Activated CD4-positive, alpha-beta T cell treated with anti-CD3 and anti-CD28 coated beads for 48 hours (primary cell): ENCODE measurements at places on chromosomes 1 and 21.

GRCh38 chr1:238089615-238090014, 198.9 kb upstream of the ZP4 start:
- DNase-seq, result no peak

DNA sequence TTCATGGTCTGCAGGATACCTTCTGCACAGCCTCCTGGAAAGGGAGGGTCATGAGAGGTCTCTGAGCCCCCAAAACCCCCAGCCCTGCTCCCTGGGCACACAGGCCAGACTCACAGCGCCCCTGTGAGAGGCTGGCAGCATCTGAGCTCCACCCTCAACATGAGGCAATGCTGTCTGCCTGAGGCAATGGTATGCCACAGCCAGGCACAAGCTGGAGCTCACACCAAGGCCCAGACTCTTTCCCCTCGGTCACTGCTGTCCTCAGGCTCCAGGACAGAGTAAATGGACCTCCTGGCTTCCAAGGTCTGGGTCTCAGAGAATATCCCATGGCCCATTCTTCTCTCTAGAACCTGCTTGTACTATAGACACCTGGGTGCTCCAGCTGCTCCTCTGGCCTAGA, 17.2 kb downstream of the MEF2D start:
- no peak for DNase-seq

GRCh38 chr1:42993502-42994136, 35.0 kb upstream of the SLC2A1 start:
- DNase-seq, result no peak

- no peak for DNase-seq
Observed at GRCh38 chr1:81490614-81491013, 310.1 kb upstream of the ADGRL2 start.

DNA sequence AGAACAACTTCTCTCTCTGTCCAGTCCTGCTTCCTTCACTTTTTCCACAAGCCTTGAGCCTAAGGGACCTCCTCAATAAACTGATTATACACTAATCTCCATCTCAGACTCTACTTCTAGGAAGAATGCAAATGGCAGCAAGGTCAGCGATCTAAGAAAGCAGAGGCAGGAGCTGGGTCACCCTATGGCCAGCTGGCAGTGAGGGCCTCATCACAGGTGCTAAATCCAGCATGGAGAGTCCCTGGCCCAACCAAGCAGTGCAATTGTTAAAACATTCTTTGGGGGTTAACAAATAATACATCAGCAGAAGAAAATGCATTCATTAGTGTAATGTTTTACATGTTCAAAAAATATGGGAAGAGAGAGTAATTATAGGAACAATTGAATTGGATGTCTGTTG, 416.0 kb downstream of the SIPA1L2 start:
- no peak for DNase-seq

DNA sequence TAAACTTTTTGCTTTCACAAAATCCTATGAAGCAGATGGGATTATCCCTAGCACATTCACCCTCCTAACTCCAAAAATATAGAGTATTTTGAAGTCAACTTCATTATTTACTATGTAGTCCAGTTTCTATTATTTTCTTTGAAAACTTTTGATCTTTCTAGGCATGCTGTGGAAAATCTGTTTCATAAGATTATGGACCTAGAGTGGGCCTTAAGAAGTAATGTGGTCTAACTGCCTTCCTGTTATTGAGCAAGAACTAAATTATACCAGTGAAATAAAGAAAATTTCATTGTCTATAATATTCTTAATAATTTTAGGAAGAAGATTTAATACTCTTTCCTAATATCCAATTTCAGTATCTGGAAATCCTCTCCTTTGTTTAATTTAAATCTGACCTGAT, 58.1 kb downstream of the PRKACB start:
- no peak for DNase-seq

DNA sequence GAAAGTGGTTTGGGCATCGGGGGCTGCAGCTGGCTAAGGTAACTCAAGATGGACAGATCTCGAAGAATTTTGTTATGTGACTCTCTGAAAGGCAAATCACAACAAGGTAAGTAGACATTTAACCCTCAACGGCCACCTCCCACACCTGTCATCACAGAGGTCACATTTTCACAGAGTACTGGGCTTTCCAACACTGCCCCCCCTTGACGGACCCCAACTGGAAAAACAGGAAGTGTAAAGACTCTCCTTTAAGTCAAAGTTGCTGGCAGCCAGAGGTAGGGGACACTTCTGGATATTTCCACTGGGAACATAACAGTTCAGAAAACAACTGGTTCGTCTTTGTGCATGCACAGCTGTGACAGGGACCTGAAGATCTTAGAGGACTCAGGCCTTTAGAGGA, 22.3 kb downstream of the NOL9 start:
- no peak for DNase-seq

- DNase-seq, result no peak
Observed at GRCh38 chr21:33865176-33865575, 50.4 kb downstream of the ATP5PO start.

GRCh38 chr1:57124768-57125446, 159.1 kb upstream of the C8B start:
- DNase-seq, result peak; percentile 7
